Activated T-helper 9 cell treated with anti-CD3 and anti-CD28 coated beads, Interleukin-2, amount 50 U/mL, for 16 hours (primary cell): ENCODE measurements at places on chromosomes 6 and 20.
A peak's percentile ranks its signal among the peaks of the same experiment; 100 is the strongest.

GRCh38 chr20:36394340-36394965, 88.3 kb downstream of the DLGAP4 start:
- DNase-seq: no peak

- no peak for DNase-seq
Observed at GRCh38 chr6:75633045-75633444, 31.4 kb downstream of the SENP6 start.

DNA sequence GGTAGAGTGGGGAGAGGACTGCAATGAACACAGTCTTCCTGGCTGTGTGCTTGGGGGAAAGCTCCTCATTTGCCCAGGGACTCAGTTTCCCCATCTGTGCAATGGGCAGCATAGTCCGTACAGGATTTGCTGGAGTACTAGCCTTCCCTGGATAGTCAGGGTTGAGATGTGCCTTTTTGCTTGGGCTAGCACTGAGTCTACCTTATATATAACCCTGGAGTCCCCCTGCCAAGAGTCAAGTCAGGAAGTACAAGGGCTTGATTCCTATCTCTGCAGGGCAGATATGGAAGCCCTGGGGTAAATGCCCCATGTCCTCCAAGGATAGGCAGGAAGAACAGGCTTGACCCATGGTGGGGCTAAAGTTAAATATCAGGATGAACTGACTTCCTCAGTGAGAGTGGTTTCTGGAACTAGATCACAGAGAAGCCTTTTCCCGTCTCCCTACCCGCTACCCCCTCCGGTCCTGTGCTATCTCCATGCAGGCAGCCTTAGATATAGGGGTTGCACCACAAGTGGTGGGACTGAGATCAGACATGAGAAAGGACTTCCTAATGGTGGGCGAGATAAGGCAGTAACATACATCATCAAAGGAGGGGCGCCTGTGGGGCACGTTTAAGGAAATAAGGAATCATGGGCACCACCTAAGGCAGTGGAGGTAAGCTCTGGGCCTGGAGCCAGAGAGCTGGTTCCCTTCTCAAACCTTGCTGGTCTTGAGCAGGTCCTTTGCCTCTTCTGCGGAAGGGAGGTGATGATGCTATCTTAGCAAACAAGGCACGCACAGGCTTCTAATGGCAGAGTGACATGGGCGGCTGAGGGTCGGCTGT, 157.9 kb downstream of the MRPL14 start:
- no peak for DNase-seq

DNA sequence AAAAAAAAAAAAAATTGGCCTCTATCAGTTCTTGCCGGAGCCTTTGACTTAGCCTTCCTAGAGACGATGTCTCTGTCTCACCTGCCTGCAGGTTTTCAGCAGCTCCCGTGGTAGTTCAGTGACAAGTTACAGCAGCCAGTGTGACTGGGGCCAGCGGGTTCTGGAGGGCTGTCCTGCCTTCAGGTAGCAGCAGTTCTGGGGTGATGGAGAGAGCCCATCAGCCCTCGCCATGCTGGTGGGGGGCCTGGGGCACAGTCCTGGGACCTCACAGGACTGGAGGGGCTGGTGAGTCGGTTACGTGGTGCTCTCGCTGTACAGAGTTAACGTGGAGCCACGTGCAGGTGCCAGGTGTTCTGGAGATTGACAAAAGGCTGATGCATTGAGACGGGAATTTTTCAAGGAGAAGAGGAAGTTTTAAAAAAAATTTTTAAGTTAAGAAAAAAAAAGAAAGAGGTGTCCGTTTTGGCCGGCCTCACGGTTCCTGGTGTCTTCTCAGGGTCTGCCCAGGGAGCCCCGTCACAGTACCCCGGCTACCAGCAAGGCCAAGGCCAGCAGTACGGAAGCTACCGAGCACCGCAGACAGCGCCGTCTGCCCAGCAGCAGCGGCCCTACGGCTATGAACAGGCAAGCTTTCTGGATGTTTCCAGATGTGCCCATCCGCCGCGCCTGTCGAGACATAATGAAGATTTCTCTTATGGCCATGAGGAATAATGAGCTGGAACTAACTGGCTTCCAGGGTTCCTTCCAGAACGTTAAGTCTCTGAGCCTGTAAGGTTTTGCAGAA, 8.6 kb upstream of the MTG2 start:
- DNase-seq: no peak

- DNase-seq: peak; percentile 44
Observed at GRCh38 chr20:51525241-51526105, 17.0 kb downstream of the NFATC2 start.

DNA sequence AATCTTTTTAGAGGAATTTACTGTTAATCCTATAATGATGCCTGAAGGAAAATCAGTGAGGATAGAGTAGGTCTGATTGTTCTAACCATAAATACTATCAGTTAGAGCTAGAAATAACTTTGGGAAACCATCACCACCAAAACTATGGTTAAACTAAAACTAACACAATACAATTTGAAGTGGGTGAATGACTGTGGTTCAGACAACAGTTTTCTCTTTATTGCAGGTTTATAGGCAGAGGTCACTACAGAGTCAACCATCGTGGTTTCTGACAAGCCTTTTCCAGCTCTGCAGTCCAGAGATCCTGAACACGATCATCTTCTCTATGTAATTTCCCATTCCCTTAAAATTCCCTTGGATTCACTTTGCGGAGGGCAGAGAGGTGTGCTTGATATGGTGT, 134.3 kb downstream of the IBTK start:
- no peak for DNase-seq

GRCh38 chr20:25081065-25081729, 744 bp downstream of the VSX1 start:
- DNase-seq: no peak

DNA sequence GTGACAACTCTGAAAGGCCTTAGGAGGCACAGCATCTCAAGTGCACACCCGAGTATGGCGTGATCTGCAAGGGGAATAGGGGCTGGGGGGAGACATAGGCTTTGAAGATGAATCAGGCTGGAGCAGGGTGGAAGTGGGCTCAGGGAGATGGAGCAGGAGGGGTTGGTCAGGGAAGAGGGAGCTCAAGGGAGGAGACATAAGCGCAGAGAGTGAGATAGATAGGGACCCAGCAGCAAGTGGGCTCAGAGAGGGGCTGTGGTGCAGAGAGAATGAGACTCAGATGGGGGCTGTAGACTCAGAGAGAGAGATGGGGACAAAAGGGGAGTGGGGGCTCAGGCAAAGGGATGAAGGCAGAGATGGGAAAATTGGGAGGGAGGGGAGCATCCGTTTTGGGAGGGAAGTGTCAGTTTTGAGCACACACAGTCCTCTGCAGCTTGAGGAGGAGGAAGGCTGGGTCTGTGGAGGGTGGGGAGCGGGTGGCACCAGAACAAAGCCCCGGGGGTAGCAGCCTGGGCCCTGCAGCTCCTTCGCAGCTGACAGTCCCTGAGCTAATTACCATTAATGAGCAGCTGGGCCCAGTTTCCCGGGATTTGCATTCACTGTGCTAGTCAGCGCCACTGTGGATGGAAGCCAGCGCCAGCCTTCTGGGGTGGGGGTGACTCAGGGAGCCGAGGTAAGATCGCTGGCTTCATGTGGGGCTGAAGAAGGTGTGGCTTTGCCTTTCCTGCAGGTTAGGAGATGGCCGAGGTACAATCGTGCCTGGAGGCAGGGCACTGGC, 18.7 kb downstream of the SRXN1 start:
- no peak for DNase-seq

DNA sequence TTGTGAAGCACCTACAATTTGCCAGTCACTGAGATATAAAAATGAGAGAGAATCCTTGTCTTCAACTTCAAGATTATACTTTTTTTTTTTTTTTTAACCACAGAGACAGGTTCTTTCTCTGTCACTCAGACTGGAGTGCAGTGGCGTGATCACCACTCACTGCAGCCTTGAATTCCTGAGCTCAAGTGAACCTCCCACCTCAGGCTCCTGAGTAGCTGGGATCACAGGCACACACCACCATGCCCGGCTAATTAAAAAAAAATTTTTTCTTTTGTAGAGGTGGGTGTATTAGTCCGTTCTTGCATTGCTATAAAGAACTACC, 51.6 kb upstream of the PMEPA1 start:
- DNase-seq: no peak

GRCh38 chr6:121352941-121353340, 18.7 kb upstream of the TBC1D32 start:
- DNase-seq: no peak

GRCh38 chr6:166334878-166335277, 7.5 kb downstream of the SFT2D1 start:
- DNase-seq: no peak
